Stimulated activated CD8-positive, alpha-beta memory T cell treated with anti-CD3 and anti-CD28 coated beads, Interleukin-4, amount 100 ng/mL, for 48 hours (primary cell): ENCODE measurements at places on chromosomes 1 and 21.

GRCh38 chr1:22832414-22832786 is 121.8 kb downstream of the EPHB2 start:
- DNase-seq, result no peak

- DNase-seq, result no peak
Observed at GRCh38 chr1:197912739-197913494, 4.3 kb upstream of the LHX9 start.

DNA sequence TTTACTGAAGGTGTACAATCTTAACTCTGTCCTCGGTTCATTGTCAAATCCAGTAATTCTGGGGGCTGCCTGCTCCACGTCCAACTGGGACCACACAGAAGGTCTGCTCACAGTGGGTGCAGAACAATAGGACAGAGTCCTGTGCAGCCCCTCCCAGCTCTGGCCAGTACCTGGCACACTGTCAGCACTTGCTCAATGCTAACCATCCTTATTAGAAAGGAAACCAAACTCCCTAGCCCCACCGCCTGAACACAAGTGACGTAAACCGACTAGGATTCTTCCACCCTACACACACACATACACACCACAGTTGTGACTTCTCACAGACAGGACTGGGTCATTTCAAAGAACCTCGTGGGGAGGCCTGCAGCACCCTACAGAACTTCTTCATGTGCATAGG is 5.2 kb downstream of the BCAR3 start:
- no peak for DNase-seq

- no peak for DNase-seq
Observed at GRCh38 chr21:35511696-35512162, 462.6 kb upstream of the RUNX1 start.

- no peak for DNase-seq
Observed at GRCh38 chr1:228866468-228866867, 131.2 kb downstream of the RHOU start.

- DNase-seq, result no peak
Observed at GRCh38 chr1:15847893-15848142, 311 bp downstream of the SPEN start.

DNA sequence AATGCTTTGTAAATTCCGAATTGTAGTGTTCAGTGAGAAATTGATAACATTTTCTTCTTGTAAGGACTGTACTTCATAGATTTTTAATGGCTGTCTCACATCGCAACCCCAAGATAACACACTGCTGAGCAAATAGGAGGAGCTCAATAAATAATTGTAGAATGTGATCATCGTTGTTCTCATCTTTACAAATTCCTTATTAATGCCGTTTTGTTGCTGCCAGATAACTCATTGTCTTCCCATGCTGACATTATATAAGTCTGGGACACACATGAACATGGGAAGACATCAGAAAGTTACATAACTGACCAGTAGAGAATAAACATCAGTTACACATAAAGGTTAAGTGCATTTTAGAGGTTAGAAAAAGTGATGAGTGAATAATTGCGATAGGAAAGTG is 46.4 kb upstream of the TSPAN2 start:
- DNase-seq, result no peak

DNA sequence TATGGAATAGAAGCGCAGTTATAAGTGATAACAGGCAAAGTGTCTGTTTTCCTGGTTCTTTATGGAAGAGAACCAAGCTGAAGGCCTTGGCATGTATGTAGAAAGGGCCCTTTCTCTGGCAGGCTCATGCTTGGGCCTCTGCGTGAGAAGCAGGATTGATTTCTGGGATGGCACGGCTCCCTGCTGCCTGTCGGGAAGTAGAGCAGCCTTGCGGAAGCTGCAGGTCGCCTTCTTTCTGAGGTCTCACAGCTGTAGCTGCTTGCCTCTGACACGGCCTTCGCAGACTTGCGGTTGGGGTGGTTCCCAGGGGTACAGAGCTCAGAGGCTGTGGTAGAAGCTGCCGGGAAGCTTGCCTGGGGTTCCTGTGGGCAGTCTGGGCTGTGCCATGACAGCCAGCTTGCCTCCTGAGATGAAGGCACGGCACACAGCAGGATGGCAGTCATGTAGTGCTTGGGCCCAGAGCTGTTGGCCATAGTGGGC is 39.4 kb downstream of the TRAPPC10 start:
- DNase-seq, result no peak

GRCh38 chr1:78236716-78237115 is 190.9 kb downstream of the GIPC2 start:
- no peak for DNase-seq
